ENCODE measurements at places on chromosomes 11 and 22.

DNA sequence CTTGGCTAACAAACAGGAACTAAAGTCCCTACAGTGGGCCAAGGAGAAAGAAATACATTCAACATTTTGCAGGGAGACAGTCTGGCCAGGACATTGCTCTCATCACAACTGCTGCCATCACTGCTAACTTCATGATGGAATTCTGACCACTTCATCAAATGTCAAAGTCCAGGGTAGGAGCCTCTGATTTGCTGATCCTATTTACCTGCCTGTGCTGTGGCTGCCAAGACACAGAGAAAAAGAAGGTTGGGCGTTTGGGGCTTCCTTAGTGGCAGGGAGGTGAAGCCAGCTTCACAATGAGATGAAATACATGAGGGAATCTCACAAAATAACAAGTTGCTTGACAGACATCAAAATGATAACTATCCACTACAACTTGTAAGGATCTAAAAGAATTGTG is 343.9 kb upstream of the CADM1 start:
- no peaks in the 10 kb centered on the region for H3K4me1 ChIP-seq
- no peak overlapping the region for H3K27ac ChIP-seq
- H3K36me3 ChIP-seq: no peaks in the 10 kb centered on the region
- H3K4me3 ChIP-seq: no peak overlapping the region

DNA sequence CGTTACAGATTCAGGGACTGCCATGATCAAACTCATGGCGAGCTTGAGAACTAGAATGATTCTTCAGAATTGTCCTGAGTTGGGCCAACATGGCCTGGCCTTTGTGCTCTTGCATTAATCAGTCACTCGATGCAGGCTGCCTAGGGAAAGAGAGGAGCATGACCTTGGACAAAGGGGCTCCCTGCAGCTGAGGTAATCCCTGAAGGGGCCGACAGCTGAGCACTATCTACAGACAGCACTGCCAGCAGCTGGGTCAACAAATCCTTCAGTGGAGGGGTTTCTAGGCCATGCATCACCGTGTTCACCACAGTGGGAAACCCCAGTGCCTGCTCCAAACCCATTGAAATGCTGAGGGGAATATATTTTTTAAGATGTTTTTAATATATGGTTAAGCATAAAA is 159.5 kb upstream of the POU2AF2 start:
- no peak overlapping the region for H3K4me3 ChIP-seq
- no peaks in the 10 kb centered on the region for H3K36me3 ChIP-seq
- DNase-seq: no peak
- H3K27me3 ChIP-seq: no peaks in the 10 kb centered on the region

DNA sequence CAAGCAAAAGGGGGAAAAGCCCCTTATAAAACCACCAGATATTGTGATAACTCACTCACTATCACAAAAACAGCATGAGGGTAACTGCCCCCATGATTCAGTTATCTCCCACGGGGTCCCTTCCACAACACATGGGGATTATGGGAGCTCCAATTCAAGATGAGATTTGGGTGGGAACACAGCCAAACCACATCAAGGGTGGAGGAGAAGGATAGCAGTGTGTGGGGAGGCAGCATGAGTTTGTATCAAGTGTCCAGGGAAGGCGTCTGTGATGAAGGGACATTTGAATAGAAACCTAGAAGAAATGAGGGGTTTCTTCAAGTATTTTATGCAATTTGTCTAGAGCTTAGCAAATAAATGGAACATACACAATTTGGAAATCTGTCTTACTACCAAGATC is 98.2 kb downstream of the SLC1A2 start:
- no peak for DNase-seq
- peaks cover 20% of the 10 kb centered on the region for H3K4me1 ChIP-seq
- no peak overlapping the region for H3K4me3 ChIP-seq
- peak overlapping the region; percentile 36 for H3K27ac ChIP-seq

DNA sequence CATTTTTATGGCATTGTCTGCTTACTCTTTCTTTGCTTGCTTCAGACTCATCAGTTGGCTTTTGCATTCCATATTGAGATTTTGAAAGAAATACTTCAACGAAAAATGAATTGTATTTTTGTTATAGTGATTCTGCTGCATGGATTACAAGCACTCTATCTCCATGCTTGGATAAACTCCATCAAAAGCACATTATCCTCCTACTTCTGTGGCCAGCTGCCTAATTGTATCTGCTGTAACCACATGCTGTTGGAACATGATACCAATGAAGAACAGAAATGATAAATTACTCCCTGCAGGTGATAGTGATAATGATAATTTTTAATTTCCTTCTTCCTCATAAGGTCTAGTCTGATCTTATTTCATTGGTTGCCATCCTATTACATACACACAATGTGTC is 100.8 kb downstream of the PRMT3 start:
- no peaks in the 10 kb centered on the region for H3K27me3 ChIP-seq
- H3K4me1 ChIP-seq: no peaks in the 10 kb centered on the region
- H3K4me3 ChIP-seq: no peak overlapping the region
- DNase-seq: no peak

GRCh38 chr11:59754494-59754858 is 700 bp upstream of the STX3 start:
- no peaks in the 10 kb centered on the region for H3K36me3 ChIP-seq
- H3K27me3 ChIP-seq: no peaks in the 10 kb centered on the region
- H3K4me3 ChIP-seq: peak overlapping the region; percentile 97
- H3K4me1 ChIP-seq: peaks cover 28% of the 10 kb centered on the region
- H3K27ac ChIP-seq: peak overlapping the region; percentile 100
- no peak for DNase-seq

- no peak for DNase-seq
- no peaks in the 10 kb centered on the region for H3K36me3 ChIP-seq
- no peaks in the 10 kb centered on the region for H3K4me1 ChIP-seq
These were observed 37.7 kb upstream of the GNAZ start for GRCh38 chr22:23032658-23033057.

GRCh38 chr11:10600570-10601248 is 32.2 kb upstream of the LYVE1 start:
- no peak overlapping the region for H3K27ac ChIP-seq
- DNase-seq: no peak
- no peak overlapping the region for H3K4me3 ChIP-seq
- H3K36me3 ChIP-seq: peaks cover 6% of the 10 kb centered on the region
- H3K27me3 ChIP-seq: no peaks in the 10 kb centered on the region

- no peaks in the 10 kb centered on the region for H3K27me3 ChIP-seq
- peaks cover 93% of the 10 kb centered on the region for H3K4me1 ChIP-seq
- H3K4me3 ChIP-seq: no peak overlapping the region
- peak overlapping the region; percentile 86 for H3K27ac ChIP-seq
These were observed 12.3 kb downstream of the EHD1 start for GRCh38 chr11:64866173-64866491.

GRCh38 chr11:16788141-16789062 is 50.0 kb downstream of the C11orf58 start:
- no peak for DNase-seq
- H3K4me3 ChIP-seq: no peak overlapping the region
- peaks cover 33% of the 10 kb centered on the region for H3K4me1 ChIP-seq

DNA sequence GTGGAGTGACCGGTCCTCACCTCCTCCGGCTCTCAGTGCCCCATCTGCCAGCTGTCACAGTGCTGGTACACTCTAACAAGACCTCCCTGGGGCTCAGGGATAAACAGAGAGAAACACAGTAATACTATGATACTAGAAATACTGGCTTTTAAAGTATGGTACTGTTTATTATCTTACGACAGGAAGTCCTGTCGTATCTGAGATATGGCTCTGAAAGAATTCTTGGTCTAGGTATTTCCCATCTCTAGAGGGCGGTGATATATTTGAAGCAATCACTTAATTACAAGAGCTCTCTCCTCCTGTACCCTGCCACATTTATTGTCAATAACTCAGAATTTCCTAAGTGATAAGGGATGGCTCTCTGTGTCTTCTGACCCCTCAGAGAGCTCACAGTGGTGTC is 119.1 kb downstream of the RRM1 start:
- no peak overlapping the region for H3K4me3 ChIP-seq
- no peak overlapping the region for H3K27ac ChIP-seq
- no peaks in the 10 kb centered on the region for H3K4me1 ChIP-seq
- no peaks in the 10 kb centered on the region for H3K36me3 ChIP-seq
- H3K27me3 ChIP-seq: no peaks in the 10 kb centered on the region

DNA sequence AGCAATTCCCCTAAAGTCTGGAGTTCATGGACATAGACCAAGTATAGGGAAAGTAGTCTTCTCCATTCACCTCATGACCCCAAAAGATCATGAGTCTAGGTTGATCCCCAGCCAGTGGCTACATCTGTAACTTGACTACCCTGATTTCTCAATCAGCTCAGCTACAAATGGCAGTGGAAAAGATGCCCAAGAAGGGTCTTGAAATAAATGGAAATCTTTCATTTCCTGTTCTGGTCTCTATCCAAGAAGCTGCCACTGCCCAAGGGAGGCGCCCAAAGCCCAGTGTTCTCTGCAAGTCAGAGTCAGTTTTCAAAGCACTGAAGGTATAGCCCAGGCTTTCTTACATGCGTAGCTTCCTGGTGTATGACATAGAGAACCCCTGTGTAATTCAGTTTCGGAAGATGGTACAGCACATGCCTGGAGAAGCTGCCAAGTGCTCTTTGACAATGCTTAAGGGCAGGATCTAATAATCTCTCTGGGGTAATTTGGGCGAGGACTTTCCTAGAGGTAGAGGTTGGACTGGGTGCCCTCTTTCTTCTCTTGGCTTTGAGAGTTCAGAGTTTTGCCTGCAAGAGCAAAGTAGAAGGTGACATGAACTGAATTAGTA is 101.1 kb downstream of the ADAMTS15 start:
- H3K27me3 ChIP-seq: no peaks in the 10 kb centered on the region
- H3K27ac ChIP-seq: no peak overlapping the region
- H3K4me1 ChIP-seq: peaks cover 17% of the 10 kb centered on the region
- no peaks in the 10 kb centered on the region for H3K36me3 ChIP-seq
- DNase-seq: no peak

DNA sequence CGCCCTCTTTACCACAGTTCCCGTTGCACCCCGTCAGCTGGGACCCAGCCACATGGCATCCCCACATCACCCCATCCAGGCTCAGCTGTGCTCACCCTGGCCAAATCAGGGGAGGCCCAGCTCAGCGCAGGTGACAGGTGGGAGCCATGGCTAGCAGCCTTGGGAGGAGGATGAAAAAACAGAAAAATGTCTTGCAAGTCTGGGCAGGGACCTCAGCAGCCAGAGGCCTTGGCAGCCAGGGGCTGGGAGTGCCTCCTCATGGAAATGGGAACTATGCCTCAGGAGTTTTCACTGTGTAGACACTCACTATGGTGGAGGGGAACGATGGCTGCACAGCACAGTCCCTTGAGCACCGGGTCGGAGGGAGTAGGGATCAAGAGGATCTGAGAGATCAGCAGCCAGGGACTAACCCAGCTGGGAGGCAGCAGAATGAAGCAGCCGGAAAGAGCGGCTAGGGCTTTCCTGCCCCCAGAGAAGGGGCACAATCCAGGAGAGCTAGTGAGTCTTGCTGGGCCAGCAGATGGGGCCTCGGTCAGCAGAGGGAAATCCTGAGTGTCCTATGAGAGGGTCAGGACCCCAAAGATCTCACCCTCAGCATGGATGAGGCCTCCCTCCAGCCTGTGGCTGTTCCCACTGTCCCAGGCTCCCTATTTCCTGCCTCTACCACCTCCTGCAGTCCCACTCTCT is 6.2 kb upstream of the FTH1 start:
- no peak overlapping the region for H3K4me3 ChIP-seq
- no peak for DNase-seq
- peaks cover 54% of the 10 kb centered on the region for H3K4me1 ChIP-seq
- H3K27me3 ChIP-seq: no peaks in the 10 kb centered on the region
- peak overlapping the region; percentile 99 for H3K27ac ChIP-seq

GRCh38 chr11:87290304-87290922 is 252.7 kb downstream of the TMEM135 start:
- H3K4me3 ChIP-seq: no peak overlapping the region
- no peak for DNase-seq
- no peaks in the 10 kb centered on the region for H3K27me3 ChIP-seq

GRCh38 chr11:130433357-130433756 is 4.9 kb upstream of the ADAMTS8 start:
- no peaks in the 10 kb centered on the region for H3K27me3 ChIP-seq
- no peaks in the 10 kb centered on the region for H3K36me3 ChIP-seq
- no peak overlapping the region for H3K4me3 ChIP-seq

- no peaks in the 10 kb centered on the region for H3K27me3 ChIP-seq
- peaks cover 56% of the 10 kb centered on the region for H3K4me1 ChIP-seq
- H3K27ac ChIP-seq: peak overlapping the region; percentile 81
- no peaks in the 10 kb centered on the region for H3K36me3 ChIP-seq
- DNase-seq: no peak
These were observed 31.2 kb downstream of the RBFOX2 start for GRCh38 chr22:35997438-35997837.

- DNase-seq: no peak
- H3K27ac ChIP-seq: no peak overlapping the region
- H3K4me3 ChIP-seq: no peak overlapping the region
- H3K27me3 ChIP-seq: no peaks in the 10 kb centered on the region
These were observed 243.4 kb upstream of the PLET1 start for GRCh38 chr11:112504056-112504455.

DNA sequence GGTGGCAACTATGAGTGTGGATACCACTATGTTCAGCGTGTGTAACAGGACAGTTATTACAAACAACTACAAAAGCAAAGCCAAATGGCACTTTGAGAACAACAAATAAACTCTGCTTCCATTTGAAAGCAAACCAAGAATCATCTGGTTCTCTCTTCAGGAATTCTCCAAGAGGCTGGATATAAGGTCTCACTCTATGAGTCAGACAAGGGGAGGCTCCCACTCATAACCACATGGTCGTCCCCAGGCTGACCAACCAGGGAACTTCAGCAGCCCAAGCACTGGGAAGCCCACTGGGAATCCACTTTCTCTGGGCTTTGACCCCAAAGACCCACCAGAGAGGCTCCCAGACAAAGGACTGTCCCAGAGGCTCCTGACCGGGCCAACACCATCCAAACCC is 35.3 kb downstream of the DGCR2 start:
- peaks cover 23% of the 10 kb centered on the region for H3K4me1 ChIP-seq
- H3K36me3 ChIP-seq: no peaks in the 10 kb centered on the region
- H3K27ac ChIP-seq: no peak overlapping the region
- no peak overlapping the region for H3K4me3 ChIP-seq

- no peak for DNase-seq
- peaks cover 21% of the 10 kb centered on the region for H3K4me1 ChIP-seq
- no peak overlapping the region for H3K4me3 ChIP-seq
- H3K36me3 ChIP-seq: no peaks in the 10 kb centered on the region
- H3K27ac ChIP-seq: no peak overlapping the region
- H3K27me3 ChIP-seq: no peaks in the 10 kb centered on the region
These were observed 4.2 kb downstream of the SLC16A8 start for GRCh38 chr22:38079804-38080203.

DNA sequence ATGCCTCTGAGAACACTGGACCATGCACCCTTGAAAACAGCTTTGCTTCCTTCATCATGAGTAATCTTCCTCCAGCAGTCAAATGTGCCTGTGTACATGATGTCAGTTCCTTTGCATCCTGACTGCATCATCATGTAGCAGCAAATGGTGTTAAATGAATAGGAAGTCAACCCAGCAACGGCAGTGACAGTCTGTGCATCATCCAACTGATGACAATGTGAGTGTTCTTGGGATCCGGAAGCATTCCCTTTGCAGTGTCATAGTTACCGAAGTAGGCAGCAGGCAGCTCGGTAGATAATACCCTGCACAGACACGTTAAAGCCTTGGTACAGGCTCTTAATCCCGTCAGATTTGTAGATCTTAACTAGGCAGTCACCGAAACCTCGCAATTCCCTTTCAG is 2.5 kb downstream of the WBP2NL start:
- no peaks in the 10 kb centered on the region for H3K36me3 ChIP-seq
- no peaks in the 10 kb centered on the region for H3K27me3 ChIP-seq
- no peak overlapping the region for H3K27ac ChIP-seq
- H3K4me1 ChIP-seq: peaks cover 16% of the 10 kb centered on the region
- H3K4me3 ChIP-seq: no peak overlapping the region
- DNase-seq: no peak

GRCh38 chr22:25353516-25354445 is 134.3 kb downstream of the CRYBB2 start:
- no peak overlapping the region for H3K27ac ChIP-seq
- no peaks in the 10 kb centered on the region for H3K4me1 ChIP-seq
- H3K27me3 ChIP-seq: no peaks in the 10 kb centered on the region
- no peak for DNase-seq
- no peak overlapping the region for H3K4me3 ChIP-seq
- no peaks in the 10 kb centered on the region for H3K36me3 ChIP-seq
